ENCODE measurements at places on chromosomes 6 and 20.

DNA sequence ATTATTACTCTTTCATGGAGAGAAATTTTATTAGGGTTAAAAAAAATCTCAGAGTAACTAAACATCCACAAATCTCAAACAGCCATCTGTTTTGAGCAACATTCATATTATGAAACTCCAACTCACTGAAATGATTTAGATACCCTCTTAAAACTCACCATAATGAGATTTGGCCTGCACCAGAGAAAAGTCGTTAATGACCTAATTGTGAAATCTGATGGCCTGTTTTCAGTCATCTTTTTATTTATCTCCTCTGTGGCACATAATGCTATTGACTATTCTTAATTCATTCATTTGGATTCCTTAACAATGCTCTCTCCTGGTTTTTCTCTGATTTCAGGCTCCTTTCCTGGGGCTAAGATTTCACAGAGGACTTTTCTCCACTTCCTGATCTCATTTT is 192.7 kb downstream of the RNF144B start:
- no peak for DNase-seq

DNA sequence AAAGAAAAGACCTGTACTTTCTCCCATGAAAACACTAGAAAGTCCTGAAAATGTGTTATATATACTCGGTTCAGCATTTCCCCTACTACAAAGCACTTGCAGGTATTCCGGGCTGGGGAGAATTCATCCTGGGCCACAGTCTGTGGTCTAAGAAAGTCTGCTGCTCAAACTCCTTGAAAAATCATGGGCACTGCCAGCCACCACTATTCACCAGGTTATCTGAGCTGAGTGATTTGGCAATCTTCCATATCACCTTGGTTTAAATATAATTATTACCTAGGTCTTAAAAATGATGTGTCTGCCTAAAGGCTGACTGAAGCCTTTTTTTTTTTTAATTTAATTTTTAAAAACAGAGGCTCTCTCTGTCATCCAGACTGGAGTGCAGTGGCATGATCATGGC is 11.3 kb downstream of the FKBP5 start:
- DNase-seq, result no peak

- DNase-seq, result no peak
These were observed 66.8 kb downstream of the SCAND1 start for GRCh38 chr20:35887393-35888064.

- DNase-seq, result no peak
These were observed 190.9 kb upstream of the FOXA2 start for GRCh38 chr20:22775256-22775655.

- DNase-seq, result no peak
These were observed 274.8 kb downstream of the LRFN2 start for GRCh38 chr6:40312213-40313015.

DNA sequence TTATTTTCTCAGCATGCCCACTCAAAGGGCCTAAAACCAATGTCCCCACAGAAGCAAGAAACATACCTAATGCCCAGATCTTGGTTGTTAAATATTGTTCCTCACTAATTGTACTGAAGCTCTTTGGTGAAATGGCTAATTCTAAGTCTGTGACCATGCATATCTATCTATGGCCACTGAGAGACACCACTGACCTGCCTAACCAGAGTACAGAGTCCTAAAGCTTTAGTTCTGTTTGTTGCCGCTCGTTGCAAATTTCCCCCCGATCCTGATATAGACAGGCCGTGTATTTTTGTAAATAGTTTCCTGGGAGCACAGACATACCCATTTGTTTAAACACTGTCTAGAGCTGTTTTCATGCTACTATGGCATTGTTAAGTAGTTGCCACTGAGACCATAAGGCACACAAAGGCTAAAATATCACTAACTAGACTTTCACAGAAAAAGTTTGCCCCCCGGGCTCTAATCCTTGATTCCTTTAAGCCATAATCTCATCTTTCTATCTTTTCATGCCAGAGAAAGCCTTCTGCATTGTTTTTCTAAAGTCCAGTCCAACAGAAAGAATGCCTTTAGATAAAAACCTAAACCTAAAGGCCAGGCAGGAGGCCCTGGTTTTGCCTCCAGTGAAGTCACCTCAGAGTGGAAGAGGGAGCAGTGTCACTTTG is 48.7 kb downstream of the DNAAF9 start:
- DNase-seq, result no peak

Data from CD4-positive, alpha-beta T cell treated with Interleukin-6 for 4 hours (primary cell).